ENCODE measurements at places on chromosomes 11 and 22.

DNA sequence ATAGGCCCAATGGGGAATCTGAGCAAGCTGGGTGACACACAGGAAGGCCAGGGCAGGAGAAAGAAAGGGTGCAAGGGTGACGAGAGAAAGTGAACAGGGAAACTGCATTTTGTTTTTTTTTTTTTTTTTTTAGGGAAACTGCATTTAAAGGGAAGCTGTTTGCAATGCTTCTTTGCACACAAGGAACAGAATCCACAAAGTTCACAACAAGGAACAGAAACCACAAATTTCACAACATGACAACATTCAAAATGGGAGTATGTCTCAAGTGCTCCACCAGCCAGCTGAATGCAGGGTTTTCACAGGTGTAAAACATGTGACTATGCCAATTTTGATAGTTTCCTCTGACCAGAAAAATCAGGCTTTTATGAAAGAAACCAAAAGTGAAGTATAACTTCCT lies 6.8 kb upstream of the PLAAT3 start:
- no peak for DNase-seq

- no peak for DNase-seq
Measured at GRCh38 chr11:61976813-61977475, 9.5 kb upstream of the FTH1 start.

GRCh38 chr11:27241311-27242122 lies 121.5 kb downstream of the CCDC34 start:
- DNase-seq, result no peak

GRCh38 chr22:46131151-46131587 lies 19.2 kb upstream of the PPARA start:
- no peak for DNase-seq

- DNase-seq, result no peak
Measured at GRCh38 chr11:99911116-99911515, 776.0 kb upstream of the ARHGAP42 start.

DNA sequence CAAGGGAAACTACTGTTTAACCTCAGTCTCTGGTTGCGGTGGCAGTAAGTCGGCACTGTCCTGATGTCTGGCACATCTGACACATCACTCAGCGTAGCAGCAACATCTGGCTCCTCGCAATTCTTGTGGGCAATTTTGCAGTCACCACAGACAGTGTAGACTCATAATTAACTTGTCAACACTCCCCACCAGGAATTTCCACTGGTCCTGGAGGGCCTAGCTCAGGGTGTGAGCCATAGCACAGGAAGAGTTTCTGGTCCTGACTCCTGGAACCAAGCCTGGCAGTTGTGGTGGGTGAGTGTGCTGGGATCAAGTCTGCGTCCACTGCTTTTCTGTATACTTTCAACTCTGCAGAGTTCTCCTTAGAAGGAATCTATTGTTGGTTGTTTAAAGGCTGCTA lies 209.7 kb downstream of the SNX19 start:
- no peak for DNase-seq

DNA sequence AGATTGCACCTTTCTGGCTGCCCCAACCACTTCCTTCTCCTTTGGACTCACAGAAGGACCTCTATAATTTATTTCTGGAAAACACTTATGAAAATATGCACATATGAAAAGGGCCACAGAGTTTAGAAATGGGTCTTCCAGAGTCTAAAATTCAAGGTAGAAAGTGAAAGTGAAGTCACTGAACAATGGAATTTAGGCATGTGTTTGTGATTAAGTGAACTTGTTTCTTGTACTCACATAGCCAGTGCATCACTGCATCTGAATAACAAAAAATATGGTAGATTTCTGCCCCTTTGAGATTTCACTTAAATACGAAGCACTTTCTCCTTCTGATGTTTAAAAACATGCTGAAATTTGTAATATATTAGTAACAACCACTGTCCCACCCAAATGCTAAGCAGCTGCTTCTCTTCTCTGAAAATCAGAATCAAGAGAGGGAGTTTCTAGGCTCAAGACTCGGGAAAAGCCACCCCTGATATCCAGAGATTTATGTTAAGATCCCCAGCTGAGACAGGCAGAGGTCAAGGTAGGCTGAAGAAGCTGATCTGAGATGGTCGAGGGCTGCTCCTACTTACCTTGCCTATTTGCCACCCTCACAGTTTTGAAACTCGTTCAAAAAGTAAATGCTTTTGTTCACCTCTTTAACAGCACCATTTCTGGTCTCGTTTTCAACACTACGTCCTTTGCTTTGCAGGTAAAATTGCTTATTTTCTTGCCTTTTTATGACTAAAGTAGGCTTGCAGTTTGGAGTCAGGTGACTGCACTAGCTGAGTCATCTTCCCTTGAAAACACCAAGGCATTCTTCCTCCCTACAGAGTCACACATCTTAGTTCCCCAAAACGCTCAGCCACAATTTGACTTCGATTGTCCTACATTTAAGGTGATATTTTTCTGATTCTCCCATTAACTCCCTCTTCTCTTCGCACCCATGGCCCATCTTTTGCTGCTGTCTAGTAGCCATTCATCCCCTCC lies at the start of gene XKR3:
XKR3 (minus strand) TSS at position 696 of the 972 bp plus-strand sequence. CDS start 17,338 bp downstream, outside the sequence.
- no peak for DNase-seq

DNA sequence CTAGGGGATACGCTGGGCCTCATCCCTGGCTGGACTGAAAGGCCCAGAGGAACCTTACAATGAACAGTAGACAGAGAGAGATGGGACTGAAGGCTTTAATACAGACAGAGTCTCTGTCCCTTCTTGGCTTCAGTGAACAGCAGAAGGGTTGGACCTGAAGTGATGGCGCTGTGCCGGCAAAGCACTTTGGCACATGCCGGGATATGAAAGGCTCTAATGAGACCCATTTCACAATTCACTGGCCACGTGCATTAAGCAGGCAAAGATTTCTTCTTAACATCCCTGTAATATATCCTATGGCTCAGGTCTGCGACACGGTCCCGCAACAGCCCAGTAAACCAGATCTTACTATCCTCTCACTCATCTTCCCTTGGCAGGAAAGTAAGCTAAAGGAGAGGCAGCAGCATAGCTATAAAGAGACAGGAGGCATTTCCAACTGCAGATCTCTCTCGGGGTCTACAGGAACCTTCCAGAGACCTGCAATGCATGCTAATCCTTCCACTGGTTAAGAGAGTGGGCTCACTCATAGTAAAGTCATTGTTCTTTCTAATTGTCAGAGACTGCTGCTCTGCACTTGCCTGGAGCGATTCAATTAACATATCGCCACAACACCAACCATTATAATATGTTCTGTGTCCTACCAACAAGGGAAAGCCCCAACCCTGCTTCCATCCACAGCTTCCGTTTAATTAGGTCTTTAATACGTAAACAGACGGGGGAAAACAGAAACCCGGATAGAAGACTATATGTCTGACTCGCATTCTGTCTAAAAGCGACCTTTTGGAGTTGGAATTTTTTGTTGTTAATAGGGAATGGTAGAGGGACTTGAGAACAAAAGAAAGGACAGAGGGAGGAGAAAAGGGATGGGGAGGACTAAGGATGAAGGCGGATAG lies 1179.0 kb downstream of the LRRC4C start:
- no peak for DNase-seq

DNA sequence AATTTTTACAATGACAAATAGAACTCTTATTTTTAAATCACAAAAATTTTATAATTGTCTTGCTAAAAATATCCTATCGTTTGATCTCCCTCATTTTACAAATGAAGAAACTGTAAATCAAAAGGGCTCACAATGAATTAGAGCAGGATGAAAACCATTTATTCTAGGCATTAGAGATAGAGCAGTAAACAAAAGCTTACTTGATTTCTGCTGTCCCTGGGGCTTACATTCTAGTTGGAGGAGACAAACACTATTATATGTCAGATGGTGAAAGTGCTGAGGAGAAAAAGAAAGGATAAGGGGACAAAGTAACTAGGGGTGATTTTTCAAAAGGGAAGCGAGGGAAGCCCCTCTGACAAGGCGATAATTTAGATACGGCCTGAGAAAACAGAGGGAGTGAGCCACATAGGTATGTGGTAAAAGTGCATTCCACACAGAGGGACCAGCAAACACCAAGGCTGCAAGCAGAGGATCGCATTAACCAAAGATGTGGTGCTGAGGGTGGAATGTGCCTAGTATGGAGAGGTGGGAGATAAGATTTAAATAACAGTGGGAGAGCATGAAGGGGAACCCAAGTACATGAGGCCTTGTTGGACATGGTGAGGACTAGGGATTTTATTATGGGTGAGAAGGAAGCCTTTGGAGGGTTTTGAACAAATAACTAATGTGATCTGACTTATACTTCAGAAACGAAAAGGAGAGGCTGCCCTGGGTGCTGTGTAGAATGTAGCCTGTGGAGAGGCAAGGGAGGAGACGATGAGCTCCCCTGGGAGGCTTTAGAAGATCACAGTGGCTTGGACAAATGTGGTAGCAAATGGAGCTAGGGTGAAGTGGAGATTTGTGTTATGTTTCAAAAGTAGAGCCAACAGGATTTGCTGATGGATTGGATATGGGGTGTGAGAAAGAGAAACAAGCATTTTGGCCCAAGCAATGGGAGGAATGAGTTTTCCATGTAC lies 62.1 kb downstream of the PDHX start:
- no peak for DNase-seq

DNA sequence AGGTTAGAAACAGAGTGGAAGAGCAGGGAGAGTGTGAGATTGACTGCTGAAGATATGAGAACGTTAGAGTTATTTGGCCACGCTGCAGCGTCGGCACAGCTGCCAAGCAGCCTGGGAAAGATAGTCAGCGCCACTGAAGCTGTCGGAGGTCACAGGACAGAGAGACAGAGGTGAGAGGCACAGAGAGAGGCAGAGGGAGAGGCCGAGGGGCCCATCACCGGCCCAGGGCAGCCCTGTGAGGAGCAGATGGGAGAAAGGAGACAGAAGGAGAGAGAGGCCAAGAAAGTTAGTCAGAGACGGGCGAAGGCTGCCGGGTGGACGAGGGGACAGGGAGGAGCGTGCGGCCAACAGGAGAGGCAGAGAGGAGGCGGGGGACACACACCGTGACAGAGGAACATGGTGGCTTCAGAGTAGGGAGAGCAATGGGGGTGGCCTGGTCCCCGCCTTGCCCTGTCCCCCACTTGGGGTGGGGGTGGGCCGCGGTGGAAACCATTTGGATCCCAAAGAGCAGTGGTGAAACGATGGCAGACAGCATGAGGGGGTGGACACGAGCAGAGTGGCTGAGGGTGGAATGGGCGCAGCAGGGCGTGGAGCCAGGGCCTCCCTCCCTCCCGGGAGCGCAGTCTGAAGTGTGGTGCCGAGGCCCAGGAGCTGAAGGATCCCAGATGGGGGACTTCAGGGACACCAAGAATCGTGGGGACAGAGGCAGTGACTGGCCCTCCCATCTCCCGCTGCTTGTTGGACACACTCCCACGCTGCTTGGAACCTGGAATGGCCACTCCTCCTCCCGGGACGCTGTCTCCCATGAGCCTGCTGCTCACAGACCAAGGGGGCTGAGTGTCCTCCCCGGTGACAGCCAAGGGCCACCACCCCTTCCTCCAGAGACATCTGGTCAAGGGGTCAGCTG lies 26.6 kb downstream of the LRRC10B start:
- DNase-seq, result no peak

DNA sequence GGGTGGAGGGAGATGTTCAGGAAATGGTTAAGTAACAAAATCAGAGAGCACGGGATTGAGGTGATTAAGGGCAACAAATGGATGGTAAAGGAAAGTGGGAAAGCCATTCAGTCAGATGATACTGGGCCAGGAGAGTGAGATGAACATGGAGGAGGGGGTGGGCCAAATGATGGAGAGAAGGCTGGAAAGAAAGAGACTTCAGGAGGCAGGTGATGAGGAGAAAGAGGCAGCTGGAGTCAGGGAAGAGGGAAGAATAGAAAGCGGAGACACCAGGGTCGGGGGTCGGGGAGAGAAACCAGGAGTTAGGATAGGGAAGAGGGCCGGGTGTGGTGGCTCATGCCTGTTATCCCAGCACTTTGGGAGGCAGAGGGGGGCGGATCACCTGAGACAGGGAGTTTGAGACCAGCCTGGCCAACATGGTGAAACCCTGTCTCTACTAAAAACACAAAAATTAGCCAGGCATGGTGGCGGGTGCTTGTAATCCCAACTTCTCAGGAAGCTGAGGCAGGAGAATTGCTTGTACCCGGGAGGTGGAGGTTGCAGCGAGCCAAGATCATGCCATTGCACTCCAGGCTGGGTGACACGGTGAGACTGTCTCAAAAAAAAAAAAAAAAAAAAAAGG lies 4.7 kb upstream of the KDM2A start:
- DNase-seq, result no peak

DNA sequence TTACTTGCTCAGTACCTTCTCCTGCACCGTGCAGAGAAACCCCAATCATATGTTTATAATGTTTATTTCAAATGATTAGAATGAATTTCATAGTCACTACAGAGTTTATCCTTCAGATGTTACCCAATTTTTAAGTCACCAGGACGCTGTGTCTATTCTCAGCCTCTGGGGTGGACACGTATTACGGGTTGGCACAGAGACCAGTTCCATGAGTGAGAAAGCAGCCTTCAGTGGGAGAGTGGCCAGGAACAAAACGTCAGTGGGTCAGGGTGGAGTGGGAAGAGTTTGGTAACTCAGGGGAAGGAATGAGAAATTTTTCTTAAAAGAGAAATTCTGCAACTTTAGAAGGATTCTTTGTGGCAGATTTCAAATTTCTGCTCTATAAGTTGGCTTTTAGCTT lies 77.1 kb upstream of the MTMR2 start:
- no peak for DNase-seq

GRCh38 chr11:112933970-112934369 lies 27.2 kb upstream of the NCAM1 start:
- DNase-seq, result no peak

- DNase-seq, result no peak
Measured at GRCh38 chr11:11148104-11148509, 204.9 kb downstream of the CSNK2A3 start.

GRCh38 chr11:74541466-74541865 lies 47.9 kb upstream of the LIPT2 start:
- DNase-seq, result no peak

DNA sequence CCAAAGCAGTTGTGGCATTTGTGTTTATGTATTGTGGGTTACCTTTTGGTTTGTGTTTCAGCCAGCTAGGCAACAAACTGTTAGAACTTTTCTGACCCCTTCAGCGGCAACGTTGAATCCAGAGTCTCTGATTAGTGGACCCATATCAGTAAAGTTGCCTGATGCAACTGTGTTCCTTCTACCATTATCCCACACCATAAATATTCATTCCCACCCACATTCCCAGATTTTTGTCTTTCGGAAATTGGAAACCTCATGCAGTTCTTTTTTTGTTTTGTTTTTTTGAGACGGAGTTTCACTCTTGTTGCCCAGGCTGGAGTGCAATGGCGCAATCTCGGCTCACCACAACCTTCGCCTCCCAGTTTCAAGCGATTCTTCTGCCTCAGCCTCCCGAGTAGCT lies 30.7 kb upstream of the RBX1 start:
- DNase-seq, result no peak

- no peak for DNase-seq
Measured at GRCh38 chr11:96229354-96229977, 113.5 kb downstream of the MAML2 start.

- DNase-seq, result no peak
Measured at GRCh38 chr11:76074148-76075095, 131.9 kb downstream of the WNT11 start.

DNA sequence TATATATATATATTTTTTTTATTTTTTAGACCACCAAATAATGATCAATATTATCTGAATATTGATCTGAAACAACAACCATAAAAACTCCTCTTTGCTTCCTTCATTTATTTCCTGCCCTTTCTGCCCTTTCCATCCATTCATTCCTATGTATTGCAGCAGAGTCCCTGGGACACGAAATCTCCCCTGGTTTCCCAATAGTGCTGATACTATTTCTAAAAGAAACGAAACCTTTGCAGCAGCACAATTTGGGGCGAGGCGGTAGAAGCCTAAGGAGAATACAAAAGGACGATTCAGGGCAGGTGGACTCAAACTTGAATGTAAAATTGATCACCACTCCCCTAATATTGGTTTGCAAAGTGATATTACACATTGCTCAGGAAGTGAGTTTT lies 16.9 kb upstream of the AMOTL1 start:
- no peak for DNase-seq

- no peak for DNase-seq
Measured at GRCh38 chr11:80417681-80418080, 976.9 kb upstream of the TENM4 start.
